ENCODE measurements at places on chromosomes 2 and 18.

GRCh38 chr18:421247-422155, 79.0 kb downstream of the COLEC12 start:
- no peak for DNase-seq

- DNase-seq = no peak
Measured at GRCh38 chr2:79929624-79930023, 374.9 kb downstream of the LRRTM1 start.

DNA sequence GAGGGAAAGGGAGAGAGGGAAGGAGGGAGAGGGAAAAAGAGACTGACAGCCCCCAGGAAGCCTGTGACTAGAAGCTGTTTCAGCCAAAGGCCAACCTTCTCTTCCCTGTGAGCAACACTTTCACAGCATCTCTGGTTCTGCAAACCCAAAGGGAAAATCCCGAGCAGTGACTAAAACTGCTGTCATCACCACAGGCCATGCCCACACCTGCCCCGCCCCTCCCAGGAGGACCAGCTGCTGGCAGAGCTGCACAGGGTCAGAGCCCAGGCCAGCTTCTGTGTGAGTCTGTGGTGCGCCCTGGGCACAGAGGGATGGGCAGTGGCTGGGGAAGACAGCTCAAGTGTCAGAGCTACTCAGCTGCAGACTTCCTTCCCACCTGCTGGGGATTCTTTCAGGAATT, 64.9 kb upstream of the OTOS start:
- DNase-seq = no peak

DNA sequence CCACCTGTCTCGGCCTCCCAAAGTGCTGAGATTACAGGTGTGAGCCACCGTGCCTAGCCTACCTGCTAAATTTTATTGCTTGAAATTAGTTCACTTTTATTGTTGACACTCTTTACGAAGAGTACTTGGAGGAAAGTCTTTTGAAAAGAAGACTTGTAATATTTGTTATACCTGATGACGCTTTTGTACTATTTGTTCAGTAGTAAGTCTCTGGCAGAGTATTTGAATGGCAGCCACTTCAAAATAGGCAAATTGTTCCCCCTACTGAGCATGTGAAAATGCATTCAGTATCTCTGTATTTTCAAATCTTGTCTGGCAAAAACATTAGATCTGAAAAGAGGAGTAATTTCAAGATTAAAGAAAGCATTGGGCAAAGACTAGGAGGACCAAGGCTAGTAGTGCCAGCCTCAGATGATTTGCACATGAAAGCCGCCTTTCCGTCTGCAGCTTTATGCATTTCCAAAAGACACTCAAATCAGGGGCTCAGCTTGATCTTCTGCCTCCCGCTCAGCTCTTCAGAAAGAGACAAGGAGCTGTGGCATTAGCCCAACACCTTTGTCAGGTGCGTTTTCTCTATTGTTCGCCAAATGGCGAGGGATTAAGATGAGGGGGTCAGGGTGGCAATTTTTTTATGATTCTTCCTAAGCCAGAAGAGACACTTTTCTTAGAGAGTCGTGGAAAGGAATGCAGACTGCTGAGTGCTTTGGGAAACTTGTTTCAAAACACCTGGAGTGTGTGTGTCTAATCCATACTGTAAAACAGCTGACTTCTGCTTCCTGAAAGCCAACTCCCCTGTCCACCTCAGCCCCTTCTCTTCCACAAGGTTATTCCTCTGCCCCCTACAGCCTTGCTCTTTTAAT, 18.8 kb upstream of the FOXI3 start:
- DNase-seq = no peak
